Upper lobe of left lung (tissue), 6 donors: ENCODE measurements at places on chromosomes 1 and 21. TPM values are rescaled to one million over a fixed set of nuclear protein-coding genes. Genes with fewer than 3 reads are reported as not detected.

DNA sequence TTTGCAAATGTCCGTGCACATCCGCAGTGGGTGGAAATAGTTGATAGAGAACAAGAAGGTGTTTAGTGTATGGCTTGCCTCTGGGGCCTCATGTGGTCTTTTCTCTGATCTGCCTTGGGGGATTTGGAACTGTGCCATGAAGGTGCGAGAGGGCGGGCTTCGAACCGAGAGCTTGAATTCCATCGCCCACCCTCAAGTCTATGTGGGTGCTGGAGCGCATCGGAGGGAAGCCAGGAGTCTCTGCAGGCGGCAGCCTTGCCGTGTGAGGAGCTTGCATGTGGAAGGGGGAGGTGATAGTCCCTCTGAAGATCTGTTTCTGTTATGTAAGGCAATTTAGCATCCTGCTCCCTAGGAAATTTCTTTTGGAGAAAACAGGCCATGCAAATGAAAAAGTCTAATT lies 119.6 kb downstream of the HUNK start:
- DNase-seq: no peak

GRCh38 chr1:167554028-167554779 lies 642 bp upstream of the CREG1 start:
- no peak for DNase-seq

DNA sequence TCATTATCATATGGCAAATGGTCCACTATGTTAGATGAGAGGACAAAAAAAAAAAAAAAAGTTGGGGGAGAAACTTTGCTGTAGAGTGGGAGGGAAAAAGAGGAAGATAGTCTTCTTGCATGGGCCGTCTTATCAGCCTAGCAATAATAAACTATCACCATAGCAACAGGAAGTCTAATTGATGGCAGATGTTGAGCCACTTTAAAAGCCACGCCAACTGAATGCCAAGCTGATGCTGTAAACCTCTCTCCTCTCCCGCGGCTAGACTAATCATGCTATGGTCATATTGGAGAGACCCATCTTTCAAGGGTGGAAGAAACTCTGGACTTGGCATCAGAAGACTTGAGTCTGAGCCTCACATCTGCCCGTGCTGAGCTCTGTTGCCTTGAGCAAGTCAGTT lies 122.2 kb upstream of the HOOK1 start:
- no peak for DNase-seq

DNA sequence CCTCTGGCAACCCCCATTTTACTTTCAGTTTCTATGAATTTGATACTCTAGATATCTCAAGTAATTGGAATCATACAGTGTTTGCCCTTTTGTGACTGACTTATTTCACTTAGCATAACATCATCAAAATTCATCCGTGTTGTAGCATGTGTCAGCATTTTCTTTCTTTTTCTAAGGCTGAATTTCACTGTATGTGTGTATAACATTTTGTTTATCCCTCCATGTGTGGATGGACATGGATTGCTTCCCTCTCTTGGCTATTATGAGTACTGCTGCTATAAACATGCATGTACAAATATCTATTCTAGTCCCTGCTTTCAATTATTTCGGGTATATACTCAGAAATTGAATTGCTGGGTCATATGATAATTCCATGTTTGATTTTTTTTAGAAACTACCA lies 97.3 kb downstream of the MAP3K21 start:
- no peak for DNase-seq

DNA sequence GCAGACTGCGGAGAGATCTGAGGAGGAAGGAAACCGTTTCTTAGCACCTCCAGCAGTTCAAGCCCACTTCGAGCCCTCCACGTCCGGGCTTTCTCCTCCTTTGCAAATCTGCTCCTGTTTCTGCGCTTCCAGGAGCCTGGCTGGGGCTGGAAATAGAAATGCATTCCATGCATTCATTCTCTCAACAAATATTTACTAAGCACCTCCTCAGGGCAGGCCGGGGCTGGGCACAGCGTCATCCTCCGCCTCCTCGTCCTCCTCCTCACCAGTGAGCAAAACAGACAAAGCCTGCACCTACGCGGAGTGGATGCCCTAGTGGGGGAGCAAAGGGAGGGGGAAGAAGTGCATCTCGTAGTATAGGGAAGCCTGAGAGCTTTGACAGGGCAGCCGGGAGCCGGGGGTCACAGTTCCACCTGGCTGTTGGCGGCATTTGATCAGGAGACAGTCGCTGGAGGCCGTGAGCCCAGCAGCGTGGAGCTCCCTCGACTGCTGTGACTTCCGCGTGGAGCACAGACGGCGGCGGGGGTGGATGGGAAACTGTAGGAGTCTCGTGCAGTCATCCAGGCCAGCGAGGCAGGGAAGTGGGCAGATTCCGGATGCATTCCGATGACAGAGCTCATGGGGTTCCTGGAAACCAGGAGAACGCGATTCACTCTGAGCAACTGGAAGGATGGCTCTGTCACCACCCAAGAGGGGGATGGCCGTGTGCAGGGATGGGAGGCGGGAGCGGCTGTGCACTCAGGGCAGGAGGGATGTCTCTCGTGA lies 93.5 kb downstream of the SIK1 start:
- DNase-seq: peak; percentile 85

- DNase-seq: peak; percentile 93
These were observed at the start of gene NEXN for GRCh38 chr1:77888081-77888780. TSS of gene NEXN (plus strand) at chr1:77888624. CDS start at chr1:77916107, 27,483 bp downstream.

DNA sequence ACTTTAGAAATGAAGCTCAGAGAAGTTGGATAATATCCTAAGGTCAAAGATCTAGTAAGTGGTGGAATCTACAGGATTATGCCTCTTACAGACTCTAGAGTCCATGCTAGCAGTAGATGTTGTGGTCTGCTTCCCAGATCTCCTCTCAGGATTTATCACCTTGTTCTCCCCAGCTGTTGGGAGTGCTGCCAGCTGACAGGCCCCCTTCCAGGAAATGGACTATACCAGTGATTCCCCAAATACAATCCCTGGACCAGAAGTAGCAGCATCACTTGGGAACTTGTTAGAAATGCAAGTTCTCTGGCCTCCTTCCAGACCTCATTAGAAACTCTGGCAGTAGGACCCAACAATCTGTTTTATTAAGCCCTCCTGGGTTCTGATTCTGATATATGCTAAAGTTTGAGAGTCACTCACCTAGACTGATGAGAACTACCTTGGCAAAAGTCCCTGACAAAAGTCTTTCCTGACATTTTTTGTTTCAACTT lies 24.5 kb upstream of the NTNG1 start:
- no peak for DNase-seq

- DNase-seq: no peak
These were observed 616.7 kb upstream of the PTBP2 start for GRCh38 chr1:96104906-96105305.

DNA sequence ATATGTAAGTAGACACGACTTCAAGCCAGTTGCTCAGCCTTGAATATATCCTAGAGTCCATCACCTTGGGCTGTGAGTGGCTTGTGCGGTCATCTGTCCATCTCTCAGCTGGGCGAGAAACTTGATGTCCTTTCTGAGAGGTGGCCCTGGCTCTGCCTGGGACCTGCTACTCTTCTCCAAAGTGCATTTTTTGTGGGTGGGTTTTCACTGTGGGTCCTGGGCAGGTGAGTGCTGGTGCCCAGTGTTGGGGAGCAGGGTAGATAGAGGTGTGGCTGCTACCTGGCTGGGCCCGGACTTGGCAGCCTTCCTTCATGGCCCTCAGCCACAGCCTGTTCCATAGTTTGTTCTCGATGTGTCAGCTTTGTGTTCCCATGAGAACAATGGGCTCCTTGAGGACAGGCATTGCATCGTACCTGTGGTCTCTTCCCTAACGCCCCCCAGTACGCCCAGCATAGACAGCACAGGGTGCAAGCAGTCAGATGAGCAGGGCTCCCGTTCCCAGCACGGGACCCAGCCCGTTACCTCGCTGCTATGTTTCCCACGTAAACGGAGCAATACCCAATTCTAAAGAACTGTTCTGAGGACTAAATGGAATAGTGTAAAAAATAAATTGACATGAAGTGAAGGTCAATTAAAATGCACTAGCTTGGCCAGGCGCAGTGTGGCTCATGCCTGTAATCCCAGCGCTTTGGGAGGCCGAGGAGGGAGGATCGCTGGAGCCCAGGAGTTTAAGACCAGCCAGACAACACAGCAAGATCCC lies 877 bp upstream of the SLX9 start:
- no peak for DNase-seq

- peak; percentile 95 for DNase-seq
These were observed 611 bp upstream of the AKT3 start for GRCh38 chr1:243850452-243851256.

DNA sequence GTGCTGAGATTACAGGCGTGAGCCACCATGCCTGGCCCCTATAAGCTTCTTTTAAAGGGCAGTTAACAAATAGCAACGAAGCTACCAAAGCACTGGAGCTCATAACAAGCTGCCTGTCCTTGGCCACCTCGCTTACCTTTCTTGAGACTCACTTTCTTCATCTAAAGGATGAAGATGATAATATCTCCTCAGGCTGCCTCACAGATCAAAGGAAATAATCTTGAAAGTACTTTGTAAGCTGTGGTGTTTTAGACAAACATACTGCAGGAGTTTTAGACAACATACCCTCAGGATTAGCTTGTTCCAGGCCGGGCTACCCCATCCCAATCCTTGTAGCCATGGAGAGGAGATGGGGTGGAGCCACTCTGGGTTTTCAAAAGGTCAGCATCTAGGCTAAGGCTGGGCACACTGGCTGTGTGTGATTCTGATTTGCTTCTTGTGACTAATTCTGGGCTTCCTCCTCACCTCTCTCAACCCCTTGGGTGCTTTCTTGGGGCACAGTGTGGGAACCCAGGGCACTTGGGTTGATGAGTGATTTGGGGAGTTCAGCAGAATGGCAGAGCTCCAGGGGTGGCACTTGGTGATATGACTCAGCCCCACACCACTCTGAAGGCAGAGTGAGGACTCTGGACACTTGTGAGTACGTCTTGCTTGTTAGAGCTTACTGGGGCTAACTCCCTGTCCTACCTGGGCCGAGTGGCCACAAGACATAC lies 5.2 kb downstream of the GPR25 start:
- DNase-seq: no peak

Gene FAM167B
- total RNA-seq: 4.6 TPM

Gene KLHDC9
- total RNA-seq: 6.8 TPM

Gene IVL
- total RNA-seq: not detected

Gene ANGPTL3
- not detected for total RNA-seq

Gene S100A3
- total RNA-seq: 3.5 TPM

Gene IGSF9
- total RNA-seq: 0.55 TPM
